Stimulated activated CD4-positive, alpha-beta T cell treated with anti-CD3 and anti-CD28 coated beads, Interleukin-2, amount 100 ng/mL, for 48 hours (primary cell): ENCODE measurements at places on chromosomes 7 and 10.

GRCh38 chr7:2876031-2876731 lies 32.1 kb upstream of the GNA12 start:
- DNase-seq: no peak

DNA sequence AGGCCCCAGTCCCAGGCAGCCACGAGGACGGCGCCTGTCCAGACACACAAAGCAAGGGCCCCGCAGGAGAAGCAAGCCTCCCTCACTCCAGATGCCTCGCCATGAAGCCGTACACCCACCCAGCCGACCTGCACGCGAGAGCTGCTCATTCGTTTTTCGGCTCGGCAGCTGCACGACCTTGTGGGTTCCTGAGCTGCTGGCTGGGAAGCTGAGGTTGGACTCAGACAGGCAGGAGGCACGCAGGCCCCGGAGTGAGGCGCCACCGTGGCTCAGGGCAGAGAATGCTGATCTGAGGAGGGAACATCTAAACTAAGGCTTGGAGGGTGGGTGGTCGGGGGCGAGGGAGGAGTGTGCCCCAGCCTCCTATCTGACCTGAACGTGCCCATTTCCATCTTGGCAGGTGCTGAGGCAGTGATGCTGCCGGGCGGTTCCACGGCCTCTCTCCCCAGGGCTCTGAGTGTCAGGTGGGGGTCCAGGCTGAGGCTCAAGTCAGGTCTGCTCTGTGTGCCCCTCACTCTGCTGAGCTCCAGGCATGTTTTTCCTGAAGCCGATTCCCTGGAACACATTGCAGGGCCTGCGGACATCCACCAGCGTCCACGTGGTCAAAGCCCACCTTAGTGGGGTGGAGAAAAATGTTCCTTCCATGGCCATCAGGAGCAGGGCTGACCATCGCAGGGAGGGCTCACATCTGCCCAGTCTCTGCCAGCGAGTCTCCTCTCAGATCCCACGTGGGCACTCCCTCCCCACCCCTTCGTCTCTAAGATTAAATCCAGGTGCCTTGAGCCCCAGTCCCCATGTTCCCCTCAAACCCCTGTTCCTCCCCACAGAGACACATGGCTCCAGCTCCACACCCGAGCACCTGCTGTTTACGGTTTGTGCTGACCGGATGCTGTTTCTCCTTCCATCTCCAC lies 28.1 kb upstream of the FAM20C start:
- no peak for DNase-seq

DNA sequence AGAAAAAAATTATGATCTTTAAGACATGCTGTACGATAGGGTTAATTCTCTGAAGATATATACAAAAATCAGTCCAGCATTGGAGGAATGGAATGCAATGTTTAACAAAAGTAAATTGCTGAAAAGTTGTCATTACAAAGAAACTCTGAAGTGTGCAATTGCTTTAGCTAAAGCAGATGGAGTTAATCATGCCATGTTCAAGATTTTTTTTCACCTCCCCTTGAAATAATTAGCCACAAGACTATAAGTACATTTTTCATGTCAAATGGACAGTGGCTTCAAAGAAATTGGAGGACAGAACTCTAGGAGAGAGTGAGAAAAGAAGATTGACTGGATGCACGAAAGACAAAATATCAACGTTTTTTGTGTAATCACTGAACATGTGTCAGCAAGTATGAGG lies 63.1 kb upstream of the MEOX2 start:
- no peak for DNase-seq

GRCh38 chr7:1823376-1824150 lies 153.5 kb downstream of the ELFN1 start:
- DNase-seq: no peak

DNA sequence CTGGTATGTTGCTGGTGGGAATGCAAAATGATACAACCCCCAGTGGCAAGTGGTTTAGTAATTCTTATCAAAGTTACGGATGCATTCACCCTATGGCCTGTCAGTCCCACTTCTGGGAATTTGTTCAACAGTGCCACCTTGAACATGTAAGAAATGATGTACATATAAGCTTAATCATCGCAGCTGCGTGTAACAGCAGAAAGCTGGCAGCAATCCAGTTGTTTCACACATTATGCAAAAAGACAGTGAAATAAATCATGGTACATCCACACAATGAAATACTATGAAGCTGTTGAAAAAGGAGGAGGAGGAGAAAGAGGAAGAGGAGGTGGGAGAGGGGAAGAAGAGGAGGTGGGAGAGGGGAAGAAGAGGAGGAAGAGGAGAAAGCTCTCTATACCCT lies 76.2 kb upstream of the MYL10 start:
- DNase-seq: no peak

GRCh38 chr10:116612107-116612769 lies 8.5 kb upstream of the PNLIPRP2 start:
- DNase-seq: no peak

- DNase-seq: no peak
Measured at GRCh38 chr10:24821986-24822385, 98.3 kb upstream of the ARHGAP21 start.

DNA sequence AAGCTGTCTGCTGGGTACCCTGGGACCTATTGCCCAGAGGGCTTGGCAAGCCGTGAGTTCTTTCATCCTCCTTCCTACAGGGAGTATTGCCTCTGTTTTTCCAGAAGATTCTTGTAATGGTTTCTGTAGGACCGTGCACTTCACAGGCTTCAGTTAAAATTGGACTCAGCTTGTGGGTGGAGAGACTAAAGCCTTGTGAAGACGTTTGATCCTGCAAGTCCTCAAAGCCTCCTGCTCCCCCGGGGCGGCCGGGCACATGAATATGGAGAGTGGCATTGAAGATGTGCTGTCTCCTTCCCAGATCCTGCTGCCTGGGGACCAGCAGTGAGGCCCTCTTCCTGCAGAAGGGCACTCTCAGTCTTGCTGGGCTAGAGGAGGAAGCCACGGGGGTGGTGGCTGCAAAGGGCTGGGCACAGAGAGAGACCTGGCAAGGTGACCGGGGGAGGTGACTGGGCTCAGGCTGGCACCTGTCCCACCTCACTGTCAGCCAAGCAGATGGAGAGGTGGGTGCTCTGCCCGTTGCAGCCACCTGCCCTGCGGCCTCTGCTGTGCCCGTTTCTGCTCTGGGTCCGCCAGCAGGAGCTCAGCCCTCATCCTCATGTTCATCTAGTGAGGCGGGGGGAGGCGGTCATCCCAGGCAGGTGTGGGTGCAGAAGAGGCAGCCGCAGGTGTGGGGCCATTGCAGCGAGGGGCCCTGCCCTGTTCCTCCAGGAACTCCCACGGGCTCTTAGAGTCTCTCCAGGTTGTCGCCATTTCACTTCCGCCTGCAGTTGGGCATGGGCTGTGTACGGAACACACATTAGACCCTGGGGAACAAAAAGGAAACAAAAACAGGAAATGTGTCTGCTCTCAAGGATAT lies 55.7 kb downstream of the TMEM209 start:
- no peak for DNase-seq

DNA sequence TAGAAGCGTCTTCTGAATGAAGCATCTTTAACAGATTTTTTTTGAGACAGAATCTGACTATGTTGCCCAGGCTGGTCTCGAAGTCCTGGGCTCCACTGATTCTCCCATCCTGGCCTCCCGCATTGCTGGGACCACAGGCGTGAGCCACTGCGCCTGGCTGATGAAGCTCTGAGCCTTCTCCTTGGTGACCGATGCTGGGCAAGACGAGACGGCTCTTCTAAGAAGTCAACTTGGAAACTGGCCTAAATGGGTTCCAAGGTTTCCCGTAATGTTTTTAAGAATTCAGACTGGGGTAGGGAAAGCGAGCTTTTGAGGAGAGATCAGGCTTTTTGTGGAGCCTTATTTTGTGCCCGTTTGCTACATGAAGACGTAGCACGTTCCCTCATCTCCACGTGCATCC lies 224.5 kb downstream of the ZMYND11 start:
- DNase-seq: no peak

GRCh38 chr10:124565565-124566221 lies 104.1 kb downstream of the LHPP start:
- DNase-seq: no peak

DNA sequence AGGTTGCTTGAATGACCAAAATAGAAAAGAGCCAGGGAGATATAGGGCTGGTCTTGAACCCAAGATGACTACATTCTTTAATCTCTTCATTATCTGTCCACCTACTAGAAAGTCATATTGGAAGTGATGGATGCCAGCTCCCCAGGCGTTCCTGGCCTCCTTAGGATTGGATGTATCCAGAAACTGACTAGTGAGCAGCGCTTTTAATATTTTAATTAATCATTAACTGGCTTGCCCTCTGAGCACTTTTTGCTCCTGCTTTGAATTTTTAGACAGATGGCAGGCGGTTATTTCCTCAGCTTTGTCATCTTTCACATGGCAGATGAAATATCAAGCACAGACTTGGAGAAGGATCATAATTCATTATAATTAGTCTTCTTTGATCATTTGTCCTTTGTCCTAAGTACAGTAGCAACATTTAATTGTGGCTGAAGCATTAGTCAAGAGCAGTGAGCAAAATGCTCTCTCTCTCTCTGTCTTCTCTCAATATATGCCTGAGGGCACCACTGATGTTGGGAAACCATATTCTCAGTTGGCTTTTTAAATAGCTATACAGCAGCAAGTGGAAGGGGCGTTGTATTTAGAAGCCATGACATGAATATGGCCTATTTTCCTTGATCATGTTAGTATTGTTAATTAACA lies 588.0 kb downstream of the NRG3 start:
- no peak for DNase-seq

GRCh38 chr7:87345962-87346371 lies 503 bp downstream of the CROT start:
- DNase-seq: no peak

DNA sequence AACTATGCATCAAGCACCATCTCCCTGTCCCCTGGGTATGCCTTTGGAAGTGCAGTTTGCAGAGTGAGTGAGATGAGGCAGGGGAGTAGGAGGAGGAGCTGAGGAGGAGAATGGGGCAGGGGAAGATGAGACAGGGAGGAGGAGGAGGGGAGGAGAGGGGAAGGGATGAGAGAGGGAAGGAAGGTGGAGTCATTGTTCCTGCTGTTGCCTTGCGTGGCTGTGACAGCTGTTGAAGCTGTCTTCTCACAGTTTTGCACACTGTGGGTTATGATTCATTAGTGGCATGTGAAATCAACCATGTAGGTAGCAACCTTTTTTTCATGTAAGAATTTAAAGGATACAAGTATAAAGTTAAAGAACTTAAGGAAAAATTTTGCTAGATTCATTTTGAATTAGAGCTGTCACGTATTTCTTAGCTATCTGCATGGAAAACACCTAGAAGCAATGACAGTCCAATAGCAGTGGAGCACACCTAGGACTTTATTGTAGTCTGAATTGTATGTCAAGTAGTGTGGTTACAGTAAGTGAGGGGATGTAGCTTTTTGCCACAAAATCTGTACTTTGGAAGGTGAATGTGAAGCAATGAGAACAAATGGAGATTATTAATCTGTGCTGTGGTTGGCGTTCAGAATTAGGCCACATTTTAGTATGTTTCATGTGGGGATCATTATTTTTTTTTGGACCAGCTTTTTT lies 21.7 kb downstream of the CCM2 start:
- DNase-seq: no peak

GRCh38 chr7:83546586-83546985 lies 102.4 kb downstream of the SEMA3E start:
- no peak for DNase-seq

GRCh38 chr10:124262234-124262865 lies 156.4 kb downstream of the OAT start:
- no peak for DNase-seq

- DNase-seq: no peak
Measured at GRCh38 chr7:148155000-148155399, 435.6 kb upstream of the C7orf33 start.

DNA sequence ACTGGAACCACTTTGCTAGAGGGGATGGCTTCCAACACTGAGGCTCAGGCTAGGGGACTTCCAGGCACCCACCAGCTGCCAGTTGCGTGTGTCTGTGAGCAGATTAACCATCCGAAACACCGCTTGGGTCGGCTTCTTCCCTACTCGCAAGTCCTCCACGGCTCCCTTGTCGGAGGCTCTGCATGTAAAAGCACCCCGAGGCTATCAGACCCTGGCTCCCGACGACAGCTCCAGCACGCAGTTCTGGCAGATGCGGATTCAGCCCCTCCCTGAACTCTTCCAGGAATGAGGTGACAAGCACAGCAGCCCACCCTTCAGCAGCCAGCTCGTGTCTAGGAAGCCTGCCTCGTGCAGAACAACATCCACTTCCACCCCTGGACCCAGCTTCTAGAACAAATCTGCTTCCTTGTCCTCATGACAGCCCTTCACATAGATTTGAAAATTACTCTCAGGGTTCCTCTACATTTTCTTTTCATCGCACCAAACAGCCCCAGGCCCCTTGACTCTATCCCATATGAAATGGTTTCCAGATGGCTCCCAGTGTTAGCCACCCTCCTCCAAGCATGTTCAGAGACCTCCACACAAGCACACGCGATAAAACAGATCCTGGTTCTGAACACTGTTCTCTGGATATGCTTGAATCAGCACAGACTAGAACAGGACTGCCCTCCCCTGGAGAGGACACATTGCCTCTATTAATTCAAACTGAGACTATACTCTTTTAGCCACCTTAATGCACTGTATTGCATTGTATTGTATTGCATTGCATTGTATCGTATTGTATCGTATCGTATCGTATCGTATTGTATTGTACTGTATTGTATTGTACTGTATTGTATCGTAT lies 44.6 kb downstream of the SLIT1 start:
- no peak for DNase-seq
